GM23248 (cell line): ENCODE measurements at places on chromosomes 5 and 9. TPM values are rescaled to one million over a fixed set of nuclear protein-coding genes. Genes with fewer than 3 reads are reported as not detected.

Gene FXN
- 1.0 and 5.6 TPM in 2 replicates for total RNA-seq

- DNase-seq = no peak
Measured at GRCh38 chr5:105506692-105507277, 1944.2 kb upstream of the NUDT12 start.

Gene PCDHA8
- total RNA-seq = not detected in 2 replicates

DNA sequence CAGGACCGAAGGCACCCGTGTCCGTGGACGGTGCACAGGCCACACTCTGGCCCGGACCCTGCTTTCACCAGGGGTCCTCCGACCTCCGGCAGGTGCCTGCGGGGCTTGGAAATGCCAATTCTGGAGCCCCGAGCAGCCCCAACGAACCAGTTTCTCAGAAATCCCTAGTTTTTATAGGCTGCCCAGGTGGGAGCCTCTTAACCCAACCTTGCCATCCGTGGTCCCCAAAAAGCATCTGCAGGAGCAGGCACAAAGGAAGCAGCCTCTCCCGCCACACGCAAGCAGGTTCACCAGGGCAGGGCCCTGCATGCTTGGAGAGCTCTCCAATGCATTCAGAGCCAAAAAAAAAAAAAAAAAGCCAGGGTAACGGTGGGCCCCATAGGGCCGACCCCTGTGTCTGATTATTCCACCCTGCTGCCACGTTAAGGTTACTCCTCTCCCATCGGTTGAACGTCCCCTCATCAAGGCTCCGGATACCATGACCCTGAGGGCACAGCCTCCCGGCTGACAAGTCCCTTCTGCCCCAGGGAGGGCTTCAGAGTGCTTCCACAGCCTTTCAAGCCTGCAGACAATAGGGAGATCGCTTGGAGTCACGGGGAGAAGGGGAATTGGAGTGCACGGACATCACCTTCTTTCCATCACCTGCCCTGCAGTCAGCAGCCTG is 796 bp upstream of the TPRN start:
- DNase-seq = peak; percentile 27

Gene COL15A1
- total RNA-seq = 16.8 and 17.8 TPM in 2 replicates
